ENCODE measurements at places on chromosomes 3 and 15.

- no peak for DNase-seq
Measured at GRCh38 chr3:99434190-99434589, 204.2 kb upstream of the COL8A1 start.

- no peak for DNase-seq
Measured at GRCh38 chr3:129058441-129059200, 2.0 kb upstream of the GP9 start.

DNA sequence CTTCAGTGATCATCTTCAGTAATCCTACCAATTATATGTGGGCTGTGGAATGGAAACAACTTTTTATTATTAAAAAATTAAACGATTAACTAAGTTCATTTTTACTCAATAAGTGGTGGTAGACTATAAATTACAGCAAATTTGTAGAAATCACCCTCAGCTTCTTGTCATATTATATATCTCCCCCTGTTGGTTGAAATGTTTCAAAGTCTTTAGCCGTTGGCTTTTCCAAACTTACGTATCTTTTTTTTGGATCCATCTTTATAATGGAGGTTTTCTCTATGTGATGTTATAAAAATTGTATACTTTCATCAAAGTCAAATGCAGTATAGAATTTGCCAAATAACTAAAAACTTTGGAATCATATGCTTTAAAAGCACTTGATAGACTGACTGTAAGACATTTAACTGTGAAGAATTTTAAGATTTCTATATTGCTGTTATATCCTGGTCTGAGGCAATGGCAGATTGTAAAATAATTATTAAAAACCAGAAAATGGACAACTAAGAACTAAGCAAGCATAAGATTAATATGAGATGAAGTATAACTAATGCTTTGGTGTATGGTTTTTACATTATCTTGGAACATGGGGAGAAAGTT lies 44.7 kb downstream of the ATP11B start:
- DNase-seq = peak; percentile 27

GRCh38 chr3:120438216-120438615 lies 12.6 kb downstream of the FSTL1 start:
- DNase-seq = no peak

GRCh38 chr15:53709821-53710220 lies 49.6 kb downstream of the WDR72 start:
- DNase-seq = no peak

DNA sequence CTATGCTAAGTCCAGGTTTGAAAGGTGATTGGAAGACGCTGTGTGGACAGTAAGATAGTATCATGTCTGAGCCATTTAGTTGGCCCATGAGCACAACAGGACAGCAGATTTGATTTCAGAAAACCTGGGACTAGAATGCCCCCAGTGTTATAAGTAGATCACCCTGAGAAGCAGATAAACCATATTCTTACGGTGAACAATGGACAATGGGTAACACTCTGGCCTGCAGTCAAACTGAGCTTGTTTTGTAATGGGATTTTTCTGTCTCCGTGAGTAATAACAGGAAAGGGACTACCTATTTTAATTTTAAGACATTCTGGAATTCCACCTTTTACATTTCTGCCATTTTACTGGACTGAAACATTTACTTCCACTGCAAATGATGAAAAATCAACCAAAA lies 71.5 kb downstream of the LDHAL6B start:
- no peak for DNase-seq

DNA sequence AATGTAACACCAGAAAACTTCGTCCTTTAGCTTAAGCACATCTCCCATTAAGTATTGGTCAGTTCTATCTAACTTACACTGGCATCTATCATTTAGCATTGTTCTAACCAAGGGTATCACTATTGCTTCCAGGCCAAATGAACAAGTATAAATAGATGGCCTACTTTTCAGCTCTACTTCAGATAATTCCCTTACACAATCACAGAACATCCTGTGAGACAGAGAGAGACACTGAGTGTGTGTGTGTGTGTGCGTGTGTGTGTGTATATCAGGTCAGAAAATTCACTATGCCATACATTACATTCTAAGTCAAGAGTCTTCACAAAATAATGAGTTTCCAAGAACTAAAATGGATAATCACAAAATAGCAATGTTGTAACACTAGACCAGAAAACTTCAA lies 39.1 kb downstream of the SCAPER start:
- DNase-seq = no peak

DNA sequence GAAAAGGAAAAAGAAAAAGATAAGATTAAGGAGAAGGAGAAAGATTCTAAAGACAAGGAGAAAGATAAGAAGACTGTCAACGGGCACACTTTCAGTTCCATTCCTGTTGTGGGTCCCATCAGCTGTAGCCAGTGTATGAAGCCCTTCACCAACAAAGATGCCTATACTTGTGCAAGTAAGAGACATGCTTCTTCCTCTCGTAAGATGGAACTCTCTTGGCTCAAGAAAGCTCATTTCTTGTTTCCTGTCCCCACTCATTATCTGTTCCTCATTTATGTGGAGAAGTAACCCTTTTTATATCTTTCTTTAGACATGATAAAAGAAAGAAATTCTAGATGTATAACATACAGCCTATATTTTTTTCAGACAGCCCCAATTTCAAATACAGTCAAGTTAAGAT lies 101.4 kb downstream of the KLHL25 start:
- no peak for DNase-seq

DNA sequence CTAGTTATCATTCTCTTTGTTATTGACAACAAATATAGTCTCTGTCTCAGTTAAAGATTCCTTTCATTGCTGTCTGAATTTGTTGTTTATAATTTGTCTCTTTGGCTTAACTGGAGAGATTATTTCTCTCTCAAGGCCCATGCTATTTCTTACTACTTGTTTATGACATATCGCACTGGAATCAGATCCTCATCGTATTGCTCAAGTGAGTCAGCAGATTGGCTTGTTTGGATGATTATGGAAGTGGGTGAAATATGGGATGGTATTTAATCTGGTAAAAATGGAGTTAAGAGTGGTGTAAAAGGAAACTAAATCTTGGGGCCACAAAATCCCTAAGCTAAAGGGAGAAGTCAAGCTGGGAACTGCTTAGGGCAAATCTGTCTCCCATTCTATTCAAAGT lies 613.1 kb downstream of the SI start:
- DNase-seq = no peak

GRCh38 chr3:10515396-10515795 lies 10.0 kb upstream of the ATP2B2 start:
- DNase-seq = no peak

DNA sequence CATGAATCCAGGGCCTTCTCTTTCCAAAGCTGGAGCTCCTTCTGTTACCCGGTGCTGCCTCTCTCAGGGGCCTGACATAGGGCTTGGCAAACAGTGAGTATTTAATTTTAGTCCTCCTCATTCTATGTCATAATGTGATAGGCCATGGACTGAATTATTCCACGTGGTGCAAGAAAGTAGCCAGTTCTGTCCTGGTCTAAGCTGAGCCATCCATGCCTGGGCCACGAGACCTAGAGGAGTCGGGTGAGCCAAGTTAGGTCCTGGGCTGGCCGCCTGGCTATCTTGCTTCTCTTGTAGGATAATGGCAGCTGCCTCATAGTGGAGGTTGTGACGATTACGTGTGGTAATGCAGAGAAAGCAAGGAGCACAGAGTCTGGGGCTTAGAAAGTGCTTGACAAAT lies 170.6 kb downstream of the FAM43A start:
- DNase-seq = no peak

- no peak for DNase-seq
Measured at GRCh38 chr3:18033581-18034108, 291.2 kb upstream of the TBC1D5 start.

DNA sequence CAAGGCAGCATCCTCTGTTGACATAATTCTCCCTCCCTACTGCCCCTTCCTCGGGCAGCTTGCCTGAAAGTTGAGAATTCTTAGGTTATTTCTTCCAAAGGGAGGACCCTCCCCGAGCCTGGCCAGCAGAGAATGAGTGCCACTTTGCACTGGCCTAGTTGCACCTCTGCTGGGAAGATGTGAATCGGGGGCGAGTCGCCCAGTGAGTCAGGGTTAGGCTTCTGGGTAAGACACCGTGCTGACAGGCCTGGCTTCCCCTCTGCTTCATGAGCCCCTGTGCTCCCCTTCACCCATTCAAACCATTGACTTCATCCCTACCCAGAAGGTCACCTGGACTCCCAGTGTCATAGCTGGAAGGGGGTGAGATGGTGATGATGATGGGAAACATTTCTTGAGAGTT lies 82.3 kb downstream of the AAGAB start:
- DNase-seq = no peak

DNA sequence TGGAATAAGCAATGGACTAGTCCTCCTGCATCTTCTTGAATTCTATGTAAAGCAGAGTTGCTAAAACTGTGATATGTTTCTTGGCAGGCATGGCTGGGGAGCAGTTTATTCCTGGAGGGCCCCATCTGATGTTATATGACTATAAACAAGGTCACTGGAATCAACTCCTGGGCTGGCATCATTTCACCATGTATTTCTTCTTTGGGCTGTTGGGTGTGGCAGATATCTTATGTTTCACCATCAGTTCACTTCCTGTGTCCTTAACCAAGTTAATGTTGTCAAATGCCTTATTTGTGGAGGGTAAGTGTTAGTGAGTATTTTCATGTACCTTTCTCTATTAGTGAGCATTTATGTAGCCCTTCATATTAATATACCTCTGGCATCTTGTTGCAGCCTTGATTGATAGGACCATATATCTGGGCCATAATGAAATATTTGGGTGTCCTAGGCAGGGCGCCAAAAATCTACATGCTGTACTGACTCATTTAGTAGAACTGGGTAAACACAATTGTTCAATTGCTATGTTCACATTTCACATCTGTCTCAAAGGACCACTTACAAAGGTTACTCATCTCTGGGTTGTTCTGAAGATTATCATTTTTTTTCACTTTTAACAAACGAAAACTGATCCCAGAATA lies 52.6 kb upstream of the ADGRG7 start:
- DNase-seq = no peak

- DNase-seq = no peak
Measured at GRCh38 chr3:155753038-155753639, 8.3 kb upstream of the PLCH1 start.

- DNase-seq = no peak
Measured at GRCh38 chr3:172953571-172953970, 187.5 kb downstream of the SPATA16 start.

GRCh38 chr3:63051920-63052319 lies 176.7 kb upstream of the CADPS start:
- no peak for DNase-seq

DNA sequence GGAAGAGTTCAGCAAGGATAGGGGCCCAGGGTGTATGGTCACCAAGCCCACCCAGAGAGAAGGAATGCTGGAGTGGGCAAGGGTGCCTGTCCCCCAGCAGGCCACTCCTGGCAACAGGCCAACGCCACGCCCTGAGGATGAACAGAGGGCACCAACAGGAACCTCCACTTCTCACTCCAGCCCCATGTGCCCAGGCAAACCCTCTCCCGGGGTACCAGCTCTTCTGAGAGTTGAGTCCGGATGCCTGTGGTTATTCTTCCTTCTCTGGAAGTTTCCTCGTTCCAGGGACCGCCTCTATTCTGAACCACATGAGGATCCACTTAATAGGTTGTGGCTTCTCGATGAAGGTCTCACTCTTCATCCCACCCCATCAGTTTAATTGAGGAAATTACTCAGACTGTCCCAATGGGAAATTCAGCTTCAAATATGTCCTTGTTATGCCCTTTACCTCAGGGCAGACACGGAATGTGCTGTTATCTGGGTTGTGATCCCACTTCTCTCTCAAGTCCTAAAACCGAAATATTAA lies 114.3 kb downstream of the LIPC start:
- no peak for DNase-seq

DNA sequence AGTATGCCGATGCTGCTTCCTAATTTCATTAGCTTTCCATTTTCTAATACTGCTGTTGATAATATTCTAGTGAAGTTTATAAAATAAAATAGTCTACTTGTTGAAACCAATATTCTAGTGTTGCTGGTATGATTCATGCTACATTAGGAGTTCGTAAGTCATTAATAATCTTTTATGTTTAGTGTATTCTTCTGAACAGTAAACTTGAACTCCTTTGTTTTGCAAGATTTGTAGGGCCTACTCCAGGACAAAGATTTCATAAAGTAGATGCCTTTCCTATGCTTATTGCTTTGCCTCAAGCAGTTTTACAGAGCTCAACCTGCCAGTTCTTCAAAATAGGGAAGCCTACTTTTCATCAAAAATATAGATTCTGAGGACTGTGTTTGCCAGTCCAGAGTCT lies 111.5 kb downstream of the RSRC1 start:
- DNase-seq = no peak

DNA sequence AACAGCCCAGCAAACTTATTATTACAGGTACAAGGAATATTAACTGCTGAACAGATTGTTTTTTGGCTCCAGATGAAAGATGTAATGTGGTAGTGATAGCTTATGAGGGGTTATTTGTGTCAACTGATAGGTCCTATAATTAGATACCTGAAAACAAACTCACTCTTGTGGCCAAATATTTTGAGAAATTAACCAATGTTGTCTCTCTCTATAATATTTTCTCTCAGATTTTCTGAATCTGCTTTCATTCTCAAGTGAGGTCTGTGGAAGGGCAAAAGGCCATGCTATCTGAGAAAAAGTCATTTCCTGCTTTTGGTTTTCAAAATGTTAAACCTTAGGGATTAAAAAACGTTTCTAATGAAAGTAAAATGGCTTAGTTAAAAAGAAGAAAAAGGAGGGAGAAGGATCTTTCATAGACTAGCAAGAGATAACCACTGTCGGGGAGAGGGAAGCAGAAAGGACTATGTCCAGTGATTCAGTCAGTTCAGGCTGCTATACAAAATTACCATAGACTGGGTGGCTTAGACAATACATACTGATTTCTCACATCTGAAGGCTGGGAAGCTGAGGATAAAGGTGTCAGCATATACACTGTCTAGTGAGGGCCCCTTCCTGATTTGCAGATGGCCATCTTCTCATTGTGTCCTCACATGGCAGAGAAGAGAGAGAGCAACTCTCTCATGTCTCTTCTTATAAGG lies 277.5 kb upstream of the P2RY1 start:
- no peak for DNase-seq

GRCh38 chr3:187739561-187740332 lies 5.5 kb downstream of the BCL6 start:
- DNase-seq = peak; percentile 81
